ENCODE measurements at places on chromosomes 11 and 22.

DNA sequence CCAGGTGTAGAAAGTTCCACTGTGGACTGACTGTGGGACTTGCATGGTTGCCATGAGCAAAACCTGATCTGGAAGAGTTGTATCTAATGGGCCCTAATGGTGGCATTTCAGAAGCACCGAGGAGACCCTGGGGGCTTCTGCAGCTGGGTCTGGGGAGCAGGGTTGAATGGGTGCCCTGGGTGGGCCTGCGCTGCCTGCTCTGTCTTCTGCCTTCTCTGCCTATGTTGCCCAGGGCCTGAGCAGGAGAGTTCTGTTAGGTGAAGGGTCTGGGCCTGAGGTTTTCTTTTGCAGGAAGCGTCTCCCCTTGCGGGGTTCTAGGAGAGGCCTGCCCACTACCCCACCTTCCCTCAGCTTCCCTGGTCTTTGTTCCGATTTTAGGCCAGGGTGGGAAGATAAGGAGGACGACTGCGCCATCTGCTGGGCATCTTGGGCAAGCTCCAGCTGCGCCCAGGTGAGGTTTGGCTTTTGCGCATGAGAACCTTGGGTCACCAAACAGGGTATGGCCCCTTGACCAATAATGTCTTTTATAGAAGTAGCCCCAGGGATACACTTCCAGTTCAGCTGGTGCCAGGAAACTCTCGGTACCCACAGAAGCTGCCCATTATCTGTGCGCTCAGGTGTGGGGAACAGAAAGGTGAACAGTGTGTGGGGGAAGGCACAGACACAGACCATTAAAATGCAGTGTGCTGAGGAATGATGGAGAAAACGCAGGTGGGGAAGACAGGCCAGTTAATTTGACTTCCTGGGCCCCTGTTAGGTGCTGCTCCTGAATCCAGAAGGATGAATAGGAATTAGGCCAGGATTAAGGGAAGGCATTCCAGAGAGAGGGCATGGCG, 23.2 kb downstream of the COMMD9 start:
- H3K4me1 ChIP-seq = no peaks in the 10 kb centered on the region
- no peak overlapping the region for H3K4me3 ChIP-seq
- no peaks in the 10 kb centered on the region for H3K27me3 ChIP-seq
- no peak overlapping the region for H3K27ac ChIP-seq

GRCh38 chr11:118102721-118103261, 16.0 kb upstream of the SMIM35 start:
- H3K27me3 ChIP-seq = no peaks in the 10 kb centered on the region
- no peak overlapping the region for H3K4me3 ChIP-seq
- H3K36me3 ChIP-seq = no peaks in the 10 kb centered on the region
- H3K27ac ChIP-seq = no peak overlapping the region
- H3K4me1 ChIP-seq = no peaks in the 10 kb centered on the region

DNA sequence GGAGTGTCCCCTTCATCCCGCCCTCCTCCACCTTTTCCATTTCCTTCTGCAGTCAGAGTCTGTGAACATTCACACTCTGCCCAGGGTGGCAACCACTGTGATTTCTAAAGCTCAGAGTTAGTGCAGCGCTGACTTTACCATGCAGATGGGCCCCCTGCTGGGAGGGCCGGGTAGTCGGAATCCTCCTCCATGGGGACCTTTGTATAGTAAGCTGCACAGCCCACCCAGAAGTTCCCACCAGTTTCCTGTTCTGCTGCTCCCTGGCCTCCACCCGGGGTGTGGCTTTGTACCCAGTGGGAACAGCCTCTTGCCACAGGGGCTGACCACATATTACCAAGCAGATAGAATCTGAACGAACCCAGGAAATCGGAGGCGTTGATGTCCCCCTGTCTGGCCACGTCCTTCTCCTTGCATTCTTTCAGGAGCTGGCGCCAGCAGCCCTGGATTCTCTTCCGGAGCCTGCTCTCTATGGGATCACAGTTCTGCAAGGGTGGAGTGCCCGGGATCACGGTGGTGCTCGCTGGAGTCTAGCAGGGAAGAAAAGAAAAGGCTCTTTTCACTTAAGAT, 125.3 kb downstream of the MPPED1 start:
- peaks cover 13% of the 10 kb centered on the region for H3K4me1 ChIP-seq
- no peaks in the 10 kb centered on the region for H3K36me3 ChIP-seq
- DNase-seq = no peak

DNA sequence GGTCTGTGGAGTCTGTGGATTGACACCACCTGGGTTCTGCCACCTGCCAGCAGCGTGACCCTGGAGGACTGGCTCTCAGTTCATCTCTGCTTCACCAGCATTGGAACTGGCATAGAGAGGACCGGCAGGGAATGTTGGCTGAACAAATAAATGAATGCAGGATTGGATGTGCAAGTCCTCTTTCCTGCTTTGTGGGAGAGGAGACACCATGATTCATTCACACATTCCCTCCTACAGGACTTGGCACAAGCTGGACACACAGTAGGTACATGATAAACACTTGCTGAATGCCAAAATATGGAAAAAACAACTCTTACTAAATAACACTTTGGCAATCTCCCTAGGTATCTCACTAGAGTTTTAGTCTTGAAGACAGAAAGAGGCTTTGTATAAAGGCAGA, 116.6 kb upstream of the NARS2 start:
- no peak overlapping the region for H3K27ac ChIP-seq
- H3K4me1 ChIP-seq = peaks cover 6% of the 10 kb centered on the region
- H3K4me3 ChIP-seq = no peak overlapping the region
- H3K36me3 ChIP-seq = no peaks in the 10 kb centered on the region
- H3K27me3 ChIP-seq = no peaks in the 10 kb centered on the region

GRCh38 chr22:49999063-49999945, 13.3 kb downstream of the IL17REL start:
- no peak overlapping the region for H3K4me3 ChIP-seq
- DNase-seq = no peak
- H3K27me3 ChIP-seq = no peaks in the 10 kb centered on the region
- no peak overlapping the region for H3K27ac ChIP-seq
- no peaks in the 10 kb centered on the region for H3K4me1 ChIP-seq

- no peak overlapping the region for H3K4me3 ChIP-seq
- H3K36me3 ChIP-seq = peaks cover 69% of the 10 kb centered on the region
- no peak overlapping the region for H3K27ac ChIP-seq
- no peak for DNase-seq
Observed at GRCh38 chr22:31738566-31738965, 11.4 kb downstream of the PRR14L start.

DNA sequence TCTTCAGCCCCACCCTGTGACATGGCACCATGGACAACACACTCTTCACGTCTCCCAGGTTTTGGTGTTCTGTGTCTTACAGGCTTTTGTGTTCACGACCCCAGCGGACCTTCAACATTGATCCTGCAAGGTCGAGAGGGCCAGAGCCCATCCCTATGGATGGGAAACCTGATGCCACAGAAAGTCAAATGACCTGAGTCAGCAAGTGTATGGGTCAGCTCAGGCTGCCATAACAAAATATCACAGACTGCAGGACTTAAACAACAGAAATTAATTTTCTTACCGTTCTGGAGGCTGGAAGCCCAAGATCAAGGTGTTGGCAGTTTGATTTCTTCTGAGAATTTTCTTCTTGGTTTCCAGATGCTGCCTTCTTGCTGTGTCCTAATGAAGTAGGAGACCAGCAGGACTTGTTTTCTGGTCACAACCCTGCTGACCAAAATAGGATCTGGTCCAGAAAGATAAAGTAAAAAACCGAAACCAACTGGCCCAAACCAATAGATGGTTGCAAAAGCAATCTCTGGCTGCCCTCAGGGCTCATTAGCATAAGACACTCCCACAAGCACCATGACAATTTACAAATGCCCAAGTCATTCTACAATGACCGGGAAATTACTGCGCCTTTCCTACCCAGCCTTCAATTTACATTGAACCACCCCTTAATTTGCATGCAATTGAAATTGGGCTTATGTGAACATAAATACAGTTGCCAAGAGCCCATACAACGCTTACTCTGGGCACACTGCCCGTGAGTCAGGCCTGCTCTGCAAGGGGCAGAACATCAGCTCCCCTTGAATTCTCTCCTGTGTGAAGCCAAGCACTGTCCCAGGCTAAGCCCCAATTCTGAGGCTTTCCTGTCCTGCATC, 113.9 kb downstream of the RPS6KA4 start:
- H3K4me3 ChIP-seq = no peak overlapping the region
- no peak for DNase-seq
- H3K4me1 ChIP-seq = no peaks in the 10 kb centered on the region
- no peaks in the 10 kb centered on the region for H3K36me3 ChIP-seq
- H3K27ac ChIP-seq = no peak overlapping the region
- H3K27me3 ChIP-seq = peaks cover 3% of the 10 kb centered on the region

GRCh38 chr11:26930518-26931247, 63.2 kb upstream of the FIBIN start:
- H3K27me3 ChIP-seq = no peaks in the 10 kb centered on the region
- no peaks in the 10 kb centered on the region for H3K4me1 ChIP-seq
- no peaks in the 10 kb centered on the region for H3K36me3 ChIP-seq

- H3K27me3 ChIP-seq = no peaks in the 10 kb centered on the region
- peak; percentile 93 for DNase-seq
Observed at GRCh38 chr11:62705880-62706849, 1.1 kb downstream of the BSCL2 start.

DNA sequence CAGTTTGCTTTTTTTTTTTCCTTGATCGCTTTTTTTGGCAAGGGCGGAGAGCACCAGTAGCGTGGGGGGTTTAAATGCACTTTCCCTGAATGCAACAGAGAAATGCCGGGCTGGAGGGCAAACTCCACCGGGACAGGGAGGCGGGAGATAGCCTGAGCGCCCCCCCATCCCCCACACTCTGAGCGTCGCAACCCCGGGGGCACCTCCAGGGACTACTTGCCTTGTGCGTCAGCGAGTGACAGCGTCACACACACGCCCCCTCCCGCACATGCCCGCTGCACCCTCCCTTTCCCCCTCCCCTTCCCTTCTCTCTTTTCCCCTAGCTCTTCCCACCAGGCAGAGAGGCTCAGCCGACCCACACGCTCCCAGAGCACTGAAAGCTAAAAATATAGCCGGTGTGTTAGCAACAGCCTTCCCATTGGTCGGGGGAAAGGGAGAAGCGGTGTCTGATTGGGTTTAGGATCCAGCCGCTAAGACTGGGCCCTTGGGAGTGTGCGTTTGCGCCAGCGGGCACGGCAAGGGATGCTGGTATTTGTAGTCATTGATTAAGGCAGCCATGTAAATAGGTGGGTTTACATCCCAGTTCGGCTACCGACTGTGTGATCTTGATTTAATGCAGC, 1.7 kb upstream of the TOB2 start:
- peak; percentile 95 for DNase-seq
- H3K27me3 ChIP-seq = no peaks in the 10 kb centered on the region
- H3K4me3 ChIP-seq = peak overlapping the region; percentile 69

GRCh38 chr11:1622086-1622485, at the start of gene KRTAP5-4:
Gene KRTAP5-4, minus strand, starts transcription at chr11:1622138. Its CDS starts 45 bp downstream, at chr11:1622093.
- H3K36me3 ChIP-seq = no peaks in the 10 kb centered on the region
- no peak within 1 kb of the TSS for H3K27ac ChIP-seq
- H3K4me1 ChIP-seq = no peaks in the 10 kb centered on the region
- peaks cover 10% of the 10 kb centered on the region for H3K27me3 ChIP-seq

GRCh38 chr11:61701242-61701886, 21.2 kb downstream of the DAGLA start:
- peaks cover 42% of the 10 kb centered on the region for H3K4me1 ChIP-seq
- no peaks in the 10 kb centered on the region for H3K36me3 ChIP-seq
- no peak overlapping the region for H3K4me3 ChIP-seq
- no peak for DNase-seq
- no peak overlapping the region for H3K27ac ChIP-seq
- no peaks in the 10 kb centered on the region for H3K27me3 ChIP-seq

GRCh38 chr11:109208121-109208520, 213.9 kb upstream of the C11orf87 start:
- H3K27ac ChIP-seq = no peak overlapping the region
- no peak for DNase-seq
- H3K36me3 ChIP-seq = no peaks in the 10 kb centered on the region
- H3K27me3 ChIP-seq = no peaks in the 10 kb centered on the region
- no peak overlapping the region for H3K4me3 ChIP-seq

Data from RWPE2 (cell line).